ENCODE measurements at places on chromosomes 3 and 15. TPM values are rescaled to one million over a fixed set of nuclear protein-coding genes. Genes with fewer than 3 reads are reported as not detected.

GRCh38 chr3:87987952-87988351, 70.9 kb downstream of the CGGBP1 start:
- H3K4me1 ChIP-seq = no peaks in the 10 kb centered on the region
- no peak overlapping the region for H3K4me3 ChIP-seq
- H3K36me3 ChIP-seq = no peaks in the 10 kb centered on the region
- DNase-seq = no peak
- H3K27ac ChIP-seq = no peak overlapping the region

- no peak overlapping the region for H3K27ac ChIP-seq
- no peak for DNase-seq
- no peaks in the 10 kb centered on the region for H3K4me1 ChIP-seq
- no peaks in the 10 kb centered on the region for H3K36me3 ChIP-seq
- H3K27me3 ChIP-seq = no peaks in the 10 kb centered on the region
These were observed 50.9 kb downstream of the CEP152 start for GRCh38 chr15:48759921-48760320.

DNA sequence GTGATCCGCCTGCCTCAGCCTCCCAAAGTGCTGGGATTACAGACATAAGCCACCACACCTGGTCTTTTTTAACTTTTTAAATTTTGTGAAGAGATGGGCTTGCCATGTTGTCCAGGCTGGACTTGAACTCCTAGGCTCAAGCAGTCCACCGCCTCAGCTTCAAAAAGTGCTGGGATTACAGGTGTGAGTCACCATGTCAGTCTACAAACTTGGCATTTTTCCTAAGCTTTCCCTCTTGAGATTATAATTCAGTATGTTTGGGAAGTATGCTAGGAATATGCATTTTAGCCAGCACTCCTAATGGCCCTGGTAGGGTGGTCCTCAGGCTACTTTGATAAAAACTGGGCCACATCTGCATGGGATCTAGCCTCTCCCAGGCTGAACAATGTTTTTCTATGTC, 4.4 kb downstream of the WDR73 start:
- H3K27ac ChIP-seq = no peak overlapping the region
- H3K4me1 ChIP-seq = peaks cover 2% of the 10 kb centered on the region
- no peak overlapping the region for H3K4me3 ChIP-seq
- no peaks in the 10 kb centered on the region for H3K27me3 ChIP-seq
- DNase-seq = no peak

DNA sequence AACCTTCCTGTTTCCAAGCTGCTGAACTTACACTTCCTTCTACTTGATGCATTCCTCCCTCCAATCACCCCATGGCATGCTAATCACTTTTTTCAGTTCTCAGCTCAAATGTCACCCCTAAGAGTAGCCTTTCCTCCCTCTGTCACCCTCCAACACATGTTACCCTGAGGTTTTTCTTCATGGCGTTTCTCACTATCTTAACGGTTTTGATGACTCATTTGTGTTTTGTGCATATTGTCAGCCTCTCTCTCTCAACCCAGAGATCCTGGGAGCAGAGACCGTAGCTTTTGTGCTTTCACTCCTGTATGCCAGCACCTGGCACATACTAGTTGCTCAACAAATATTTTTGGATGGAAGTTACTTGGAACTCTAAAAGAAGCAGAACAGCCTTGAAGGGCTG, 24.5 kb downstream of the LRRC3B start:
- no peaks in the 10 kb centered on the region for H3K4me1 ChIP-seq
- no peaks in the 10 kb centered on the region for H3K36me3 ChIP-seq
- no peak overlapping the region for H3K4me3 ChIP-seq
- H3K27me3 ChIP-seq = no peaks in the 10 kb centered on the region
- no peak for DNase-seq

GRCh38 chr15:74422265-74422651, 11.5 kb downstream of the SEMA7A start:
- no peak overlapping the region for H3K4me3 ChIP-seq
- H3K36me3 ChIP-seq = no peaks in the 10 kb centered on the region
- H3K27ac ChIP-seq = no peak overlapping the region
- H3K27me3 ChIP-seq = no peaks in the 10 kb centered on the region
- no peak for DNase-seq

- no peak overlapping the region for H3K4me3 ChIP-seq
- no peak overlapping the region for H3K27ac ChIP-seq
- no peaks in the 10 kb centered on the region for H3K36me3 ChIP-seq
- DNase-seq = no peak
- H3K27me3 ChIP-seq = no peaks in the 10 kb centered on the region
- no peaks in the 10 kb centered on the region for H3K4me1 ChIP-seq
These were observed 53.9 kb upstream of the TASOR start for GRCh38 chr3:56737006-56737405.

DNA sequence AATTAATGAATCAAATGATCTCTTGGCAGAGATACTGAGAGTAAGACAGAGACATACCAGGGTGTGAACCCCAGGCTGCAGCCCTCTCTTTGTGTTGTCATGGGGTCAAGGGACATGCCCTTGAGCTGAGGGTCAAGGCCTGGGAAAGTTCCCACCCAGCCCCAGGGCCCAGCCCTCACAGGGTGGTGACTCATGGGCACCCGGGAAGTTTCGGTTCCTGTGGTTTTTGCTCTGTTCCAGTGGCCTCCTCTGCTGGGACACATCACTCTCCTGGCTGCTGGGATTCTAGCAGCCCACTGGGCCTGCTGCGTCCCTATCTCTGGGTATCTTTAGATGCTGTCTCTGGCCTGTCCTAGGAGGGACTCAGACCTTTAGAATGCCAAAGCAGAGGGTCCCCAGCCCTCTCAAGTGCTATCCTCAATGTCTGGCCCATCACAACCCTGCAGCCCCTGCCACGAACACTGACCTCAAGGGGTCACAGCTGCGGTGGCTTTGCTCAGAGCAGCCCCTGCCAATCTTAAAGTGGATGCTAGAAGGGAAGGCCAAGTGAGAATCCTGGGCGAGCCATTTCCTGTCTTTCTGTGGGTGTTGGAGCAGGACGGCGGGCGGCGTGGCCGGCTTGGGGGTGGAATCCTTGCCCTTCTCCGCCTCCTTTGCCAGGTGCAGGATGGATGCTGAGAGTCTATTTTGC, 148.4 kb upstream of the TLE3 start:
- H3K27me3 ChIP-seq = no peaks in the 10 kb centered on the region
- H3K4me1 ChIP-seq = peaks cover 7% of the 10 kb centered on the region
- H3K4me3 ChIP-seq = no peak overlapping the region
- H3K27ac ChIP-seq = no peak overlapping the region

DNA sequence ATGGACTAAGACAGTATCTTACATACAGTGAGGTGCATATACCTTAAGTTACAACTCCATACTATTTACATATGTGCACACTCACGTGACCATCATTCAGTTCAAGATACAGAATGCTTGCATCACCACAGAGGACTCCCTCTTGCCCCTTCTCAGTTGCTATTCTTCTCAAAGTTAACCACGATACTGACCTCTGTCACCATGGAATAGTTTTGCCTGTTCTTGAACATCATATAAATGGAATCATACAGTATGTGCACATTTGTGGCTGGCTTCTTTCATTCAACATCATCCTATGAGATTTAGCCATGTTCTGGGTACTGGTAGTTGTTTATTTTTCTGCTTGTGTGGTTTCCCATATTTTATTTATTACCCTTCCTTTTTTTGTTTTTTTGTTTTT, 10.4 kb upstream of the ZSCAN2 start:
- no peaks in the 10 kb centered on the region for H3K27me3 ChIP-seq
- peaks cover 2% of the 10 kb centered on the region for H3K4me1 ChIP-seq
- no peak overlapping the region for H3K4me3 ChIP-seq
- H3K36me3 ChIP-seq = no peaks in the 10 kb centered on the region
- no peak overlapping the region for H3K27ac ChIP-seq

EPB42 gene
- not detected for total RNA-seq

TMEM212 gene
- total RNA-seq = 5.5 TPM

SAMMSON gene
- not detected for total RNA-seq

GPR171 gene
- 0.46 TPM for total RNA-seq

GCNT3 gene
- 0.51 TPM for total RNA-seq

BMF gene
- 20.3 TPM for total RNA-seq

Measured in ovary (tissue), 10 donors.